ENCODE measurements at places on chromosomes 4 and X.

DNA sequence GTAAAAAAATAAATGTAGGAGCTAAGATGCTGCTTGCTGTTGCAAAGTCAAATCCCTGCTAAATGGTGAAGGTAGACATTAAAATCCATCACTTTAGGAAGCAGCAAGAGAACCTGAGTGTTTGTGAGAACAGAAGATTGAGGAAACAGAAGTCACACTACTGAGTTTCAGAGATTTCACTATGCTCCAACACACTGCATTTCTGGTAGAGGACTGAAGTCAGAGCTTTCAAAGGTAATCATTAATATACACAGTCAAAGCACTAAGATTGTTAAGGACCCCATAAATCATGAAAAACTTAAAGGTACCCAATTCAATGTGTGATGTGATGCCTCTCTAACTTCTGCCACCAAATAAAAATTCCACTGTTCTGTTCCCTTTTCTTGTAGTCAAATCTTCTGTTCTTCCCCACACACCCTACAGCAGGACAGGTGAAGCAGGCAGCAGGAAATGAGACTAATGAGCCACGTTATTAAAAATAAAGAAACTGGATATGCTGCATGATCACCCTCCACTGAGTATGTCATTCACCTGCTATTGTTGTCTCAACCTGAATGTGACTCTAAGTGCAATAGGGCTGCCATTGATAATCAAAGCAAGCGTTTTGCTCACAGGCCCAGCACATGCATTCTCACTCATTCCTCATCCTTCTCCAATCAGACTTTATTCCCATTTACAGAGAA is 28.9 kb upstream of the APELA start:
- H3K4me1 ChIP-seq: no peaks in the 10 kb centered on the region
- no peak overlapping the region for H3K27ac ChIP-seq
- H3K27me3 ChIP-seq: no peaks in the 10 kb centered on the region
- H3K4me3 ChIP-seq: peak overlapping the region; percentile 26

GRCh38 chrX:144918936-144919335 is 328.4 kb upstream of the SPANXN1 start:
- H3K36me3 ChIP-seq: no peaks in the 10 kb centered on the region
- DNase-seq: no peak
- H3K4me1 ChIP-seq: no peaks in the 10 kb centered on the region
- no peak overlapping the region for H3K4me3 ChIP-seq

DNA sequence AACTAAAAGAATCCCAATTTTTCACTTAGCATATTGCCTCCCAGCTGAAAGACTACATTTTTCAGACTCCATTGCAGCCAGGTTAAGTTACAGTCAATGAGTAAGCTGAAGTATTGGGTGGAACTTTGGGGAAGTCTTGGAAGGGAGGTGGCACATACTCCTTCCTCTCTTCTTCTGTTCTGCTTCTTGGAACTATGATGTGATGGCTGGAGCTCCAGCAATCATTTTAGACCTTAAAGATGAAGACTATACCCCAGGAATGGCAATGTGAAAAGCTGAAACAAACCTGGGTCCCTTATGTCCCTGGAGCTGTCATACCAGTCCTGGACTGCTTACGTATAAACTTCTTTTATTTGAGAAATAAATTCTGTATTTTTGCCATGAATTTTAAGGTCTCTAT is 30.8 kb downstream of the SAT1 start:
- no peak for DNase-seq
- no peaks in the 10 kb centered on the region for H3K27me3 ChIP-seq
- H3K4me3 ChIP-seq: no peak overlapping the region
- no peaks in the 10 kb centered on the region for H3K4me1 ChIP-seq
- no peaks in the 10 kb centered on the region for H3K36me3 ChIP-seq

- H3K4me3 ChIP-seq: no peak overlapping the region
- H3K27me3 ChIP-seq: no peaks in the 10 kb centered on the region
- peaks cover 6% of the 10 kb centered on the region for H3K36me3 ChIP-seq
- DNase-seq: no peak
- no peak overlapping the region for H3K27ac ChIP-seq
Observed at GRCh38 chrX:102624105-102624504, 24.8 kb downstream of the ARMCX5 start.

- H3K36me3 ChIP-seq: peaks cover 6% of the 10 kb centered on the region
- no peaks in the 10 kb centered on the region for H3K27me3 ChIP-seq
- H3K27ac ChIP-seq: no peak overlapping the region
- no peak for DNase-seq
Observed at GRCh38 chrX:2261831-2262667, 238.7 kb downstream of the DHRSX start.
